8988T (cell line): ENCODE measurements at places on chromosomes 7 and 10.

DNA sequence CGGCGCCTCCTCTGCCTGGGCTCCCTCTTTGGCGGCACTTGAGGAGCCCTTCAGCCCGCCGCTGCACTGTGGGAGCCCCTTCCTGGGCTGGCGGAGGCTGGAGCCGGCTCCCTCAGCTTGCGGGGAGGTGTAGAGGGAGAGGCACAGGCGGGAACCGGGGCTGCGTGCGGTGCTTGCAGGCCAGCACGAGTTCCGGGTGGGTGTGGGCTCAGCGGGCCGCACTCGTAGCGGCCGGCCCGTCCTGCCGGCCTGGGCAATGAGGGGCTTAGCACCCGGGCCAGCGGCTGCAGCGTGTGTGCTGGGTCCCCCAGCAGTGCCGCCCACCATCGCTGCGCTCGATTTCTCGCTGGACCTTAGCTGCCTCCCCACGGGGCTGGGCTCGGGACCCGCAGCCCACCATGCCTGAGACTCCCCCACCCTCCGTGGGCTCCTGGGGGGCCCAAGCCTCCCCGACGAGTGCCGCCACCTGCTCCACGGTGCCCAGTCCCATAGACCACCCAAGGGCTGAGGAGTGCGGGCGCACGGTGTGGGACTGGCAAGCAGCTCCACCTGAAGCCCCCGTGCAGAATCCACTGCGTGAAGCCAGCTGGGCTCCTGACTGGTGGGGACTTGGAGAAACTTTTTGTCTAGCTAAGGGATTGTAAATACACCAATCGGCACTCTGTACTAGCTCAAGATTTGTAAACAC is 73.8 kb upstream of the KMT2E start:
- DNase-seq = no peak

DNA sequence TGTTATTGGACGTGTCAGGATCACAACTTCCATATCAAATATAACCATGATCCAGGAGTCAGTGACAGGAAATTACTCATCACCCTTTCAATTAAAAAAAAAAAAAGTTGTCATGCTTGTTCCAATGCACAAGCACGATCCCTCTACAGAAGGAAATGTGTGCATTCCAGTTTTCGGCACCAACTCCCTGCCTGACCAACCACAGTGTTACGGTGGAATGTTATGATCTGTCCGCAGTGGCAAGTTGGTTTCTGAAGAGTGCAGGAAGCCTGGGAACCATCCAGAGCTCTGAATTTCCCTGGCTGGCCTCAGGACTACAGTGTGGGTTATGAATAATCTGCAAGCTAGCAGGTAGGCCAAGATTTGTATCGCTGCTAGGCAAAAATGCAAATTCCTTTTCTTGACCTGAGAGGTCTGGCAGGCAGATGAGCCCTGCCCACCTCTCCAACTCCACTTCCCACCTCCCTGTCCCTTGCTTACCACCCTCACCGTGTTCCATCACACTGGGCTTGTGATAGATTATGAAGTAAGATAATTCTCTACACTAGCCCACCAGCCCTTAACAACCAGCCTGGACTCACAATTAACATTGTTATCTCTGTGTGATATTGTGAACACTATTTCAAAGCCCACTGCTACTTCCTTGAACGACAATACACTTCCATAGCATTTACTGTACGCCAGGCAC is 20.4 kb downstream of the FRMPD2 start:
- DNase-seq = no peak

- DNase-seq = peak; percentile 68
Measured at GRCh38 chr10:110226926-110227641, 19.7 kb downstream of the MXI1 start.

- DNase-seq = no peak
Measured at GRCh38 chr10:86179961-86180360, 186.6 kb downstream of the GRID1 start.

GRCh38 chr10:119782981-119783664 is 57.3 kb downstream of the INPP5F start:
- no peak for DNase-seq

- DNase-seq = no peak
Measured at GRCh38 chr7:26385240-26385639, 93.6 kb downstream of the SNX10 start.

GRCh38 chr10:42769673-42770072 is 12.9 kb upstream of the BMS1 start:
- DNase-seq = no peak

DNA sequence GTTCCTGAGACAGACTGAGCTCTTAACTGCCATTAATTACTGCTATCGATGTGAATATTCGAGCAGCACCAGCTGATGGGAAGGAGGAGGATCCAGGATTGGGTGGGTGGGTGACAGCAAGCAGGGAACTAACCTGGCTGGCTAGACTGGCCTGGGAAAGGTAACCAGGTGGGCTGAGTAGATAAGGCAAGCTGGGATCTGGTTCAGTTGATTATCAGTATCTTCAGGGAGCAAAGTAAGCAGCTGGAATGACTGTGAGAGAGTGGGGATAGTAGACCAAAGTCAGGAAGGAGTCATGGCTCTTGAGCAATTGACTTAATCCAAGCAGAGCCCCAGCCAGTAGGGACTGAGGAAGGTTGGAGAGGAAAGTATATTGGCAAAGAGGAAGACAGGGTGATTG is 46.9 kb upstream of the KMT2E start:
- DNase-seq = no peak

- no peak for DNase-seq
Measured at GRCh38 chr7:46133751-46134150, 212.7 kb upstream of the IGFBP3 start.

- no peak for DNase-seq
Measured at GRCh38 chr10:44243851-44244510, 140.9 kb downstream of the CXCL12 start.
